ENCODE measurements at places on chromosomes 2 and 18.
A peak's percentile ranks its signal among the peaks of the same experiment; 100 is the strongest.

GRCh38 chr2:45889053-45889452, 237.6 kb downstream of the PRKCE start:
- peak; percentile 99 for DNase-seq

DNA sequence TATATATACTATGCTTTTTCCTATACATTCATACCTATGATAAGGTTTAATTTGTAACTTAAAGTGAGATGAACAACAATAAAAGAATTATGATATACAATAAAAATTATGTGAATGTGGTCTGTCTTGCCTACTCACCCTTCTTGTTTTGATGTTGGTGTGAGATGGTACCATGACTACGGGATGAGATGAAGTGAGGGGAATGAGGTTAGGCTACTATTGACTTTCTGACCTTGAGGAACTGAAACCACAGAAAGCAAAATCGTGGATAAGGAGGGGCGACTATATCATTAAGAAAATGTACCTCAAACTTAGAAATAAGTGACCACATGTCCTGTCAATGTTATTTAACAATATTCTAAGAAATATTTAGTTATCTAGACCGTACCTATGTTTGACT, 103.9 kb upstream of the PPP1CB start:
- no peak for DNase-seq

GRCh38 chr2:152523091-152523490, 188.1 kb downstream of the FMNL2 start:
- DNase-seq: no peak

GRCh38 chr2:58669998-58670397, 428.9 kb upstream of the FANCL start:
- no peak for DNase-seq

GRCh38 chr2:100230754-100231153, 88.4 kb upstream of the AFF3 start:
- no peak for DNase-seq

DNA sequence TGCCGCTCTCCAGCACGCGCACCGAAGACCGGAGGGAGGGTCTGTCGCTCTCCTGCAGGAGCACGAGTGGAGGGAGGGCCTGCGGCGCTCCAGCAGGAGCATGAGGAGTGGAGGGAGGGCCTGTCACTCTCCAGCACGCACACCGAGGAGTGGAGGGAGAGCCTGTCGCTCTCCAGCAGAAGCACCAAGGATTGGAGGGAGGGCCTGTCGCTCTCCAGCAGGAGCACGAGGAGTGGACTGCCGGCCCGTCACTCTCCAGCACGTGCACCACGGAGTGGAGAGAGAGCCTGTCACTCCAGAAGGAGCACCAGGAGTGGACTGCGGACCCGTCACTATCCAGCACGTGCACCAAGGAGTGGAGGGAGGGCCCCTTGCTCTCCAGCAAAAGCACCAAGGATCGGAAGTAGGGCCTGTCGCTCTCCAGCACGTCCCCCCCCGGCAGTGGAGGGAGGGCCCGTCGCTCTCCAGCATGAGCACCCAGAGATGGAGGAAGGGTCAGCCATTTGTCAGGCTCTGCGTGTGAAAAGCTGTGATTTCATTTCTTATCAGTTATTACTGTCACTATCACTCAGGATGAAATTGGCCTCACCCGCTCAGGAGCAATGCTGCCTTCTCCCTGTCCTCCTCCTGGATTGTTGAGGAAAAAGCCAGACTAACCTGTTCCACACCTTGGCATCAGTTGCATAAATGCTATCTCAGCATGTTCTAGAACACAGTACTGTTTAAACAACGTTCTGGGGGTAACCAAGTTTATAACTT, 35.9 kb downstream of the ADI1 start:
- no peak for DNase-seq

- DNase-seq: peak; percentile 96
Measured at GRCh38 chr18:63367053-63367953, at the start of gene KDSR. Gene KDSR, minus strand, starts transcription at chr18:63367206. Its CDS starts 88 bp downstream, at chr18:63367118.

GRCh38 chr2:45944074-45944473, 292.6 kb downstream of the PRKCE start:
- DNase-seq: no peak

DNA sequence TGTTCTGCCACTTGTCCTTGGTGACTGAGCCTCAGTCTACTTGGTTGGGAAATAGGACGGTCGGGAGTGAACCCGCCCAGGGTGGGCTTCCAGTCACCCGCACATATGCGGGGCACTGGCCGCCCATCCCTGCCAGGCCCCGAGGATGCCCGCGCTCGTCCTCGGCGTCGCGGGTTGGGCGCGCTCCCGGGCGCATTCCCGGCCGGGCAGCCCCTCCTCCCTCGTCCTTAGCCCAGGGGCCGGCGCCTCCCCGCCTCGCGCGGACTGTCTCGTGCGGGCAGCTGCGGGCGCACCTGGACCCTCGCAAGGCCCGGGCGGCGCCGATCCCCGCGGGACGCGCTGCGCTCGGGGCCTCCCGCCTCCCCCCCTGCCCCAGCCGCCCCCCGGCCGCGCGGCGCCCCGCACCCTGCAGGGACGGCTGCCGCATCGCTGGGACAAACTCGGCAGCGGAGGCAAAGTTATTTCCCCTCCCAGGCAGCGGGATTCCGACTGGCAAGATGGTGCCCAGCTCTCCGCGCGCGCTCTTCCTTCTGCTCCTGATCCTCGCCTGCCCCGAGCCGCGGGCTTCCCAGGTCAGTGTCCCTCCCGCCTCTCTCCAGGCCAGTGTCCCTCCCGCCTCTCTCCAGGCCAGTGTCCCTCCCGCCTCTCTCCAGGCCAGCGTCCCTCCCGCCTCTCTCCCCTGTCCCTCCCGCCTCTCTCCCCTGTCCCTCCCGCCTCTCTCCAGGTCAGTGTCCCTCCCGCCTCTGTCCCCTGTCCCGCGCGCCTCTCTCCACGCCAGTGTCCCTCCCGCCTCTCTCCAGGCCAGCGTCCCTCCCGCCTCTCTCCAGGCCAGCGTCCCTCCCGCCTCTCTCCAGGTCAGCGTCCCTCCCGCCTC, at the start of gene FBLN7:
FBLN7 (plus strand) TSS at position 227 of the 874 bp plus-strand sequence; CDS start at position 498, 271 bp downstream.
- no peak for DNase-seq

- no peak for DNase-seq
Measured at GRCh38 chr2:178479758-178480226, 465 bp upstream of the PLEKHA3 start.

- DNase-seq: no peak
Measured at GRCh38 chr18:49344096-49344495, 116.3 kb downstream of the DYM start.

- DNase-seq: peak; percentile 69
Measured at GRCh38 chr2:17879913-17880274, 1.4 kb downstream of the KCNS3 start.

DNA sequence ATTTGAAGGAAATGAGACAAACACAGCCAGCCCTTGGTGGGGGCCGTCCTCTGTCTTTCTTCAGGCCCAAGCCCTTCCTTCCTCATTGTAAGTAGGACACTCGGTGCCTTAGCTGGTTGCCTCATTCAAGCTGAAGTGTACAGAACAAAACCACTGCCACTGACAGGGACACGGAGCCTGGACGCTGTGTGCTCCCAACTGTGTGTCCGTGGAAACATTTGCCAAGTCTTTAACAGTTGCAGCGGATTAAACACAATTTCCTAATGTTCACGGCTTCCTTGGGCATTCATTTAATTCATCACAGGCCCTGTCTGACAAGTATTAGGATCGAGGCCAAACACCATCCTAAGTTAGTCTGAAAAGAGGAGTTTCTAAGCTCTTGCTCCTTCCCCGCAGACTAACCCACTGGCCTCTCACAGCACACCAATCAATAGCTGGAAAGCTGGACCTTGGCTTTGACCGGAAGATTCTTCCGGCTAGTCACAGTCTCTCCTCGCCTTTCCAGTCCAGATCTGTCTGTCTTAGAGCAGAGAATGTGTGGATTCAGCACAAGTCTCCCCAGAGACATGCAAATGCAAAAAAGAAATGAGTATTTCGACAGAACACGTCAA, 68.7 kb upstream of the ACSL3 start:
- DNase-seq: no peak

GRCh38 chr2:218680061-218680460, 8.2 kb downstream of the STK36 start:
- no peak for DNase-seq

DNA sequence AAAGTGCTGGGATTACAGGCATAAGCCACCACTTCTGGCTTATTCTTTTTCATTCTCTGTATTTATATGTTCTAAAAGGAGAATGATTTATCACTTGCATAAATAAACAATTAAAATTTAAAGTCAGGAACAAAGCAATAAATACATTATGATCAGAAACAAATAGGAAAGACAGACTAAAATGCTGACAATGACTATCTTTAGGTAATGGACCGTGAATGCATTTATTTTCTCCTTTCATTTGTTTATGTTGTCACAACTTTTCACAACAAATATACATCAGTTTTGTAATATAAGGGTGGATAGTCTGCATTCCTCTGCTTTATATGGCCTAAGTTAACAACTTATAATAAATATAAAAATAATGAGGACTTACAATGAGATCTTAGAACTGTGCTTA, 199.2 kb upstream of the EPHA4 start:
- no peak for DNase-seq

DNA sequence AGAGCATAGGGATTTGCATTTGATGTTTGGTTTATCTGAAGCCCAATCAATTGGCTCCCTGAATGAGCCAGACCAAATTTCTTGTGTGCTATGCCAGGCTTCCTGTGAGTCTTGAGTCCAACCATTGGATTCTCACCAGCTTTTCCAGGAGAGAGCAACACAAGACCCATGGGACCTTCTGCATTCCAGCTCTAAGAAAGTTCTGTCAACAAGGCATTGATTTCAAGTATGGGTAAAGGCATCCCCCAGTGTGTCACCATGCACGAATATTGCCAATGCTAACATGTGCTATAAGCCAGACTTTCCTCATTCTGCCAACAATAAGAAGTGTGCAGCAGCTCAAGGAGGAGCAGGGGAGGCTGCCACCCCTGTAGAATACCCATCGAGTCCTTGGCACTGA, 266.6 kb downstream of the ETAA1 start:
- no peak for DNase-seq

- DNase-seq: peak; percentile 73
Measured at GRCh38 chr2:205925373-205926337, 160.3 kb downstream of the INO80D start.

- DNase-seq: no peak
Measured at GRCh38 chr2:31319406-31320175, 85.6 kb downstream of the EHD3 start.

DNA sequence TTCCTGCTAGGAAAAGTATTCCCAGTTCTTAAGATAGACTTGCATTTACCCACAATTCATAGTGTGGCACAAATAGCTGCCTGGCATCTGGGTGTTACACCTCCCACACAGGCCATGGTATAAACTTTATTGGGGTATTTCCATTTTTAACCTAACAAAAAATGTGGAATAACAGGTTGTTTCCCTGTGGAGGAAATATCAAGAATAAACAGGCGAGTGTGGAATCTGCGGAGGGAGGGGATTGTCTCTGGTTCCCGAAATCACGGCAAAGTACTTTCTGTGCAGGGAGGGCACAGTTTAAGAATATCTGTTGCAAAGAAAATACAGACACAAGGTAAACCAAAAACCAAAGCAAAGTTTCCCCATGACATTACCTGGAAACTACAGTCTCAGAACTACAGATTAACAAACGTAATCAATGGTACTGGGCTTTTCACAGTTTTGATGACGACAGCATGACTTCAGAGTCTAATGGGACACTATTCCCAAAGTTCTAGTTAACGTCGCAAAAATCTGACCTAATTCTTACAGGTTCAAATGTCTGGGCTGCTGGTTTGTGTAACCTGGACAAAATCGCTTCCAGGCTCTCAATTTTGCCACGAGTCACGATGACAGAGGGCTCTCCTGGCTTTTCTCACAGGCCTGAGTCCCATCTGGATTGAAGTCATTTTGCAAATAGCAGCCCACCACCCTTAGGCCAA, 1.4 kb downstream of the STARD7 start:
- DNase-seq: no peak

DNA sequence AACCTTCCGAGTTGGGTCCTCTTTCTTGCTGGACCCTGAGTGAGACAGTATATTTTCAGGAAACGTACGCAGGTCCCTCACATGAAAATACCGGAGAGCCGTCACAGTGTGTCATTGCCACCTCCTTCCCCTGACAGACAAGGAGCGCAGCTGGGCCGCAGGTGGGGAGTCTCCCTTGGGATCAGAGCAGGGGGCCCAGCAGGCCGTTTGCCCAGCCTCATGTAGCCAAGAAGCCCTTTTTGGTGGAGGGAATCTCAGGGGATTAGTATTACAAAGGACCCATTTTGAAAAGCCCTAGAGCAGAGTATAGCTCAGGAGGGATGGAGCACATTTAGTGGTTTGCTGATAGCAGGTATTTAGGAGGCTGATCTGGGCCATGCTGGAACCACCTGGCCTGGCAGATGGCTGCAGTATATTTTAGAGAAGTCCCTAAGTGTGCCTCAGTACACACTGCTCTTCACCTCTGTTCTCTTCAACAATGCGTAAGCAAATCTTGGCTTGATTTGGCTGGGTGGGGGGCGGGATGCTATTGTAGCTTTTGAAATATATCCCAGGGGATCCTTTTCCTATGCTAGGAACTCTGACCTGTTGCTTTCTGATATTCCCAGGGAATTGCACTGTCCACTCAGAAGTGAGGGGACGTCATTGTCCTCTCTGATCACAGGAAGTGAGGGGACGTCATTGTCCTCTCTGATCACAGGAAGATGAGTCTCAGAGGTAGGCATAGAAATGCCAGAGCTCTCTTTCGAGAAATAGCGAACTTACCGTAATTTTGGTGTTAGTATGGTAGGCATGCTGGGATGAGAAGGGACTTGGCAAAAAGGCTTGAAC, 171.9 kb downstream of the HRH4 start:
- DNase-seq: peak; percentile 99

DNA sequence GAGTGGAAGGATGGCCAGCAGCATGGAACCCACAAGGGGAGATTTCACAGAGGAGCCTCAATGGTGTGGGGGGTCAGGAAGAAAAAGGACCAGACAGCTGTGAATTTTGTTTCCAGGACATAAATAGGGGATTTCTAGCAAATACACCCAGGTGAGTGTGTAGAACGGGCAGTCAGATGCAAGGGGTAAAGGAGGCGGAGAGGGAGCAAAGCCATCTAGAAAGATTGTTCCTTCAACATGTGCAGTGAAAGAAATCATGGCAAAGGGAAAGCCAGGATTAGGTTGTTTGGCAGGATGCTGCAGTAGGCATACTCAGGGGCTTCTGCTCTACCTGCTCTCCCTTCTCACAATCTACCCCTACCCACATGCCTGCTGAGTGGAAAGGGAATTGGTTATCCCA, 119.4 kb upstream of the EPC2 start:
- DNase-seq: no peak

GRCh38 chr18:37487400-37487867, 78.2 kb downstream of the CELF4 start:
- no peak for DNase-seq

- DNase-seq: no peak
Measured at GRCh38 chr2:36697424-36698066, 1.0 kb downstream of the VIT start.

- DNase-seq: peak; percentile 93
Measured at GRCh38 chr2:181104512-181105115, 124.2 kb downstream of the UBE2E3 start.

DNA sequence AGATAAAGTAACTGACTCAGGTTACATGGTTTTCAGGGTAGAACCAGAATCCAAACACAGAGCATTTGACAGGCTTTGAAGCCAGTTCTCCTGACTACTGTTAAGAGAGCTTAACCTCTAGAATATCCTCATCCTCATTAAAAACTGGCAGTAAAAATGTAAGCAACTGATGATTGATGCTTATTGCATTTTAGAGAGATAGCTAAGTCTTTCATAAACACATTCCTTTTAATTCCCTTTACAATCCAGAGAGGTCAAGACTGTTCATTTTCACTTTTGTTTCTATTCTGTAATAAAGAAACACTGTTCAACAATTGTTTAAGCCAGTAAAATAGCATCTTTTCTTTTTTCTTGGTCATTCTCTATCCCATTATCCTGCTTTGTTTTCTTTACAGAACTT, 53.9 kb upstream of the RAB27B start:
- no peak for DNase-seq

- no peak for DNase-seq
Measured at GRCh38 chr2:72276356-72276755, 128.7 kb upstream of the CYP26B1 start.

All from NCI-H2171 treated with DMSO at 0.1 percent for 48 hours (cell line).